ENCODE measurements at places on chromosomes 13 and 19.
A peak's percentile ranks its signal among the peaks of the same experiment; 100 is the strongest.

- no peak for DNase-seq
These were observed 65.7 kb upstream of the IL17D start for GRCh38 chr13:20637811-20638210.

GRCh38 chr13:35630551-35631275 is 154.2 kb upstream of the MAB21L1 start:
- peak; percentile 17 for DNase-seq

GRCh38 chr13:30443957-30444404 is 21.7 kb downstream of the UBE2L5 start:
- DNase-seq: peak; percentile 57

DNA sequence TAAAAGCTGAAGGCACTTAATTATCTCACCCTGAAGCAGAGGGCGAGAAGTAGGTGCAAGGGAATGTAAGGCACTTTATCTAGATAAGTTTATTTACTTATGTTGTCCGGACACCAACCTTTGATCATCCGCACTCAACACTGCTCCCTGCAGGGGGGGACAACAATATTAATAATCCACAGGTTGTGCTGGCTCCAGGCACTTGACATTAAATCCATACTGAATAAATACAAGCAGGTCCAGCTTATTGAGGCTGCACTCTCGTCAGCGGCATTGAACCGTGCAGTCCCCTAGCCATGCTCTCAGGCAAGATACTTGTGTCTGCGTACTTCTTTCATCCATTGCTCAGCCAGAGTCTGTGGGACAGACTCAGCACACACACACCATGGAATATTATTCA is 374.5 kb upstream of the NBEA start:
- no peak for DNase-seq

- no peak for DNase-seq
These were observed 291.6 kb downstream of the KLF12 start for GRCh38 chr13:73842626-73843025.

DNA sequence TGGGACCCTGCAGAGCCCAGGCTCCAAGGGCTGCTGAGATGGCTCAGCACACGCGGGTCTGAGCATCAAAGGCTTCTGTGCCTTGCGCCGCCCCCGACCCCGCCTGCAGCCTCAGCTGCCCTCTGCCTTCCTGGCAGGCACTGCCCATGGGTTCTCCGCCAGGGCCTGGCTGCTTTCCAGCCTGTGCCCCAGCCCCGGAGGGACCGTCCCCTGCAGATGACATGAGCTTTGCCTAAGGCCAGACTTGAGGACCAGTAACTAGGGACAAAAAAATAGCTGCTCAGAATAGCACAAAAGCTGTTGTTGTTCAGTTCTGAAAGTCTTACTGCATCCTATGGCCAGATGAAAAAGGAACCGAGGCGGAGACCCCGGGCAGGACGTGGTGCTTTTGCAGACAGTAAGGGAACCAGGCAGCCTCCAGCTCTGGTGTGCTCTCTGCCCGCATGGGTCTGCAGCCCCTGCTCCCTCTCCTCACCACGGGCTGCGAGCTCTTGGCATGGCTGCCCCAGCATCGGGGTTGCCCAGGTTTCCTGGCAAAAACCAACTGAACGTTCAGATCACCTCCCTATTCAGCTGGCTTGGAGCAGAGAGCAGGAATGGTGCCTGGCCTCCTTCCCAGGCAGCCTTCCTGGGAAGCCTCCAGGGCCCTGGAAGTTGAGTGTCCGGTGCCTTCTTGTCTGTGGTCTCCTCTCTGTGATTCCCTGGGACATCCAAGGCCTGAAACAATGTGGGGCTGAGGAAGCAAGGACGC is 12.5 kb upstream of the CFAP97D2 start:
- no peak for DNase-seq

- no peak for DNase-seq
These were observed 446.9 kb downstream of the COG6 start for GRCh38 chr13:40102360-40102727.

DNA sequence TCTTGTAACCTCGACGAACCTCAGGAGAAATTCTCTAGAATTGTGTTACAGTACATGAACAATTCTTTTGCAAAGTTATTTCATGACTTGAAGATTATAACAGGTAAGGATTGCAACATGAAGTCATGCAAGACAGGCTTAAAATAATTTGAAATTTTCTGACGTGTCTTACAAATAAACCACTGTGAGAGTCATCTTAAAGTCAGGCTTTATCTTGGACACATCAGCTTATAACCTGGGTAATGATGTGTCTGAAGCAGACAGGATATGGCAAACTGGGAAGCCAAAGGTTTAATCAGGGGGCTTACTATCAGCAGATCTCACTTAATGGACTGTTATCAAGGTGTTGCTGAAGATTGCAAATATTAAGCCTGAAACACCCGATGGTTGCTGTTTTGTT is 407.8 kb downstream of the KLF5 start:
- no peak for DNase-seq

GRCh38 chr19:538641-539428 is 5.0 kb upstream of the GZMM start:
- DNase-seq: no peak

GRCh38 chr13:86087244-86087643 is 288.0 kb upstream of the SLITRK6 start:
- DNase-seq: no peak
